ENCODE measurements at places on chromosomes 4 and X.

DNA sequence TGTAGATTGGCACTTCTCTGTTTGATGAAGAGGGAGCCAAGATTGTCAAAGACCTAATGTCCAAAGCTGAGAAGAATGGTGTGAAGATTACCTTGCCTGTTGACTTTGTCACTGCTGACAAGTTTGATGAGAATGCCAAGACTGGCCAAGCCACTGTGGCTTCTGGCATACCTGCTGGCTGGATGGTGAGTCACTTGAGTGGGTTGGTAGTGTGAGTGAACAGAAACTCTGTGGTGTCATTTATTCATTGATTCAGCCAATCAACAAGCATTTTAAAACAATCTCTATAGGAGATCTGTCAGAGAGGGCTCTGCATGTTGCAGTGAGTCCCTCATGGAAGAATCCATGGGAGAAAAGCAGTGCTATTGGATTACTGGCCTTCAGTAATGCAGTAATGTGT, 16.3 kb downstream of the TAF9B start:
- no peak for DNase-seq

DNA sequence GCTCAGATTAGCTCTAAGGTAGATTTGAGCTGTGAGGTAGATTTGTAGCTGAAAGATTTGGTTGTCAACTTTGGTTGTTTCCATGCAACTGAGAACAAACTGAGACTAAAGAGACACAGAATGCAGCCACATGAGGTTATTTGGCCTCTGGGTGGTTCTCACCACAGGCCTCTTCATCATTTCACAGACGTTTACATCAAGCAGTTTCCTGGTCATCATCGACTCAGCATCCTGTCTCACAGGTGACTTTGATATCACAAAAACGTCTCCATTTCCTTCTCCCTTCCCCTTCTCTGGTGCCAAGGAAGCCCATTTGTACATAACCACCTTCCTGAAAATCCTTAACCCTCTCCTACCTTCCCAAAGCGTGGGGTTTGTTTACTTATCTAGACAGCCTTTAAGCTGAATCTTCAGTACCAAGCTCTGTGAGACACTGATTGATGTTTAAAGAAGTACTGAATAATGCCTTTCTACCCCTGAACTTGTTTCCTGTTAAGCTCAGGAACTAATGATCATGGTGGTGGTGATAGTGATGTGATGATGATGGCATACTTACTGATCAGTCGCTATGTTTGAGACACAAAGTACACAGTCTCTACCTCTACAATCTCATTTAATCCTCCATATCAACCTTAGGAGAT, 81.9 kb downstream of the FAM114A1 start:
- DNase-seq: no peak

DNA sequence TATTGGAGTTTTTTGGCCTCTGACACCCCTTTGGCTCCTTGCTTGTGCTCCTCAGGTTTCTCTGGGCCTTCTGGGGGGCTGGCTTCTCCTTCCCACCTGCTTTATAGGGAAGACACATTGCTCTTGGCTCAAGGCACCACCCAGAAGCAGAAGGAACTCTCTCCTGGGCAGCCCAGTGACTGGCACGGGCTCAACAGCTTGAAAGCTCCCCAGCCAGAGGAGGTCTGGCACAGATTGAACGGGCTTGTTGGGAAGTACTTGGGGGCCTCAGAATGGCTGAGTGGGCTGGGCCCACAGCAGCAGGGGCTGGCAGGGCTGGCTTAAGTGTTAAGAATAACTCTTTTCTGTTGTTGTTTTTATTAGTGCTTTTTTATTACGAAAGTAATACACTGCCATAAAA, 11.2 kb upstream of the ZNF185 start:
- no peak for DNase-seq

- no peak for DNase-seq
Observed at GRCh38 chr4:87097075-87097474, 123.3 kb downstream of the KLHL8 start.

DNA sequence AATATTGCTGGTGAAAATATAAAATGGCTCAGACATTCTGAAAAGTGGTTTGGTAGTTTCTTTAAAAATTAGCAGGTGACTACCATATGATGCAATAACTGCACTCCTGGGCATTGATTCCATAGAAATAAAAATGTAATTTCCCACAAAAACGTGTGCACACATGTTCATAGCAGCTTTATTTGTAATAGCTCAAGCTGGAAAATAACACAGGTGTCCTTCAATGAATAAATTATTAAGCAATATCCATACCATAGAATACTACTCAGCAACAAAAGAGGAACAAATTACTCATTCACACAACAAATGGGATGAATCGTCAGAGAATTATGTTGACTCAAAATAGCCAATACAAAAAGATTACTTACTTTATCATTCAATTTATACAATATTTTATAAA, 893.7 kb upstream of the SLIT2 start:
- DNase-seq: no peak

Measured in bone marrow (tissue), 2 donors.